ENCODE measurements at places on chromosomes 16 and 17. TPM values are rescaled to one million over a fixed set of nuclear protein-coding genes. Genes with fewer than 3 reads are reported as not detected.

Gene TEX14
- 0.30 TPM for total RNA-seq

Gene ASIC2
- total RNA-seq, result 26.8 TPM

Gene CCDC78
- total RNA-seq, result 0.59 TPM

Gene ENPP7
- not detected for total RNA-seq

Gene OMG
- total RNA-seq, result 29.9 TPM

Gene PSMB3
- 241 TPM for total RNA-seq

Gene ASB16
- 0.11 TPM for total RNA-seq

Gene SPAG5
- total RNA-seq, result 24.8 TPM

Gene HEATR9
- not detected for total RNA-seq

GRCh38 chr17:57540596-57540995 is 204.5 kb downstream of the CCDC182 start:
- DNase-seq, result no peak
- peaks cover 66% of the 10 kb centered on the region for H3K4me1 ChIP-seq
- H3K27me3 ChIP-seq, result no peaks in the 10 kb centered on the region
- H3K36me3 ChIP-seq, result no peaks in the 10 kb centered on the region
- H3K4me3 ChIP-seq, result no peak overlapping the region
- peak overlapping the region; percentile 18 for H3K27ac ChIP-seq

- DNase-seq, result no peak
- H3K4me3 ChIP-seq, result no peak overlapping the region
- H3K27me3 ChIP-seq, result no peaks in the 10 kb centered on the region
- H3K27ac ChIP-seq, result peak overlapping the region; percentile 19
- no peaks in the 10 kb centered on the region for H3K36me3 ChIP-seq
Measured at GRCh38 chr16:53518550-53519416, 15.8 kb upstream of the AKTIP start.

GRCh38 chr17:2452216-2452750 is 51.4 kb upstream of the MNT start:
- H3K27me3 ChIP-seq, result no peaks in the 10 kb centered on the region
- no peaks in the 10 kb centered on the region for H3K4me1 ChIP-seq
- DNase-seq, result no peak
- H3K4me3 ChIP-seq, result no peak overlapping the region

- peak; percentile 7 for DNase-seq
- H3K27ac ChIP-seq, result no peak overlapping the region
- H3K36me3 ChIP-seq, result no peaks in the 10 kb centered on the region
- H3K4me1 ChIP-seq, result no peaks in the 10 kb centered on the region
- H3K27me3 ChIP-seq, result no peaks in the 10 kb centered on the region
Measured at GRCh38 chr16:56716761-56717160, 13.2 kb upstream of the NUP93 start.

DNA sequence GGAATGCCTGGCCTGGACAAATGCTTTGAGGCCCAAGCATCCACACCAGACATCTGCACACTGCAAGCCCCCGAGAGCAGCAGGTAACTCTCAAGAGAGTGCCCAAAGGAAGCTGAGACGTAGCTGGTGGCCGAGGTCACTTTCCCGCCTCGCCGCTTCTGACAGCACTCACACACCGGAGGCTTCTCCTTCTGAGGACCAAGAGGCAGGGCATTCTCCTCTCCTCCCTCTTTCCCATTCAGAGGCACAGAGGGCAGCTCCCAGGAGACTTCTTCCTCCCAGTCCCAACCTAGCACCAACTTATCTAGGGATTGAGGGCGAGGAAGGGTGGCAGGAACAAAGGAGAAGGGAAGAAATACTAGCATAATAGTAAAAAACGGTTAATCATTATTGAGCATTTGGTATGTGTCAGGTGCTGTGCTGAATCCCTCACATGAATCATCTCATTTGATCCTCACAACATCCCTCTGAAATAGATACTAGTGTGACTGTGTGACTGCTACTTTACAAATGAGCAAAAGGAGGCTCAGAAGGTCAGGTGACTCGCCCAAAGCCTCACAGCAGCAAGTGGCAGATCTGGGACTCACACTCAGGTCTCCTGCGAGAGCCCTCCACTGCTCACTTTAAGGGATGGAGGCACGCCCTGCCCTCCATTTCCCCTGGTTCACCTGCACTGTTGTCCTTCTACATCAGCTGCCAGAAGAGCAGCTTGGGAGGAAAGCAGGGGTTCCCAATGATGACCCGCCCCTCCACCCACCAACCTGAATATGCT is 41.8 kb downstream of the MYO18A start:
- peaks cover 8% of the 10 kb centered on the region for H3K36me3 ChIP-seq
- H3K27ac ChIP-seq, result no peak overlapping the region
- no peak for DNase-seq
- H3K27me3 ChIP-seq, result no peaks in the 10 kb centered on the region
- H3K4me3 ChIP-seq, result no peak overlapping the region

DNA sequence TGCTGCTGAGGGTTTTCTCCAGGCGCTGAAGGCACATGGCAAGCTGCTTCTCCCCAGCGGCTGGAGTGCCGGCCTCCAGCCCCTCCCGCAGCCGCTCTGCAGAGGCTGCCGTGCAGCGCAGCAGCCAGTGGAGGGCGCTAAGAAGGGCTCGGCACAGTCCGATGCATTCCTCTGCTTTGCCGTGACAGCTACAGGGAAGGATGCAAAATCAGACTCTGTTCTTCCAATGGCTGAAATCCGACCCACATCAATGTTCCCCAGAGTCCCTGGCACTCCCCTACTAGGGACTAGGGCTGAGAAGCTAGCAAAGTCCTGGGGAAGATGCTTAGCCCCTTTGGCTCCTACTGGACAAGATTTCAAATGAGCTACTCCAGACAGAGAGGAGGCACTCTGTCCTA is 19.0 kb downstream of the MED24 start:
- peaks cover 12% of the 10 kb centered on the region for H3K4me1 ChIP-seq
- no peak overlapping the region for H3K27ac ChIP-seq
- no peak overlapping the region for H3K4me3 ChIP-seq
- DNase-seq, result no peak
- peaks cover 66% of the 10 kb centered on the region for H3K36me3 ChIP-seq
- no peaks in the 10 kb centered on the region for H3K27me3 ChIP-seq

DNA sequence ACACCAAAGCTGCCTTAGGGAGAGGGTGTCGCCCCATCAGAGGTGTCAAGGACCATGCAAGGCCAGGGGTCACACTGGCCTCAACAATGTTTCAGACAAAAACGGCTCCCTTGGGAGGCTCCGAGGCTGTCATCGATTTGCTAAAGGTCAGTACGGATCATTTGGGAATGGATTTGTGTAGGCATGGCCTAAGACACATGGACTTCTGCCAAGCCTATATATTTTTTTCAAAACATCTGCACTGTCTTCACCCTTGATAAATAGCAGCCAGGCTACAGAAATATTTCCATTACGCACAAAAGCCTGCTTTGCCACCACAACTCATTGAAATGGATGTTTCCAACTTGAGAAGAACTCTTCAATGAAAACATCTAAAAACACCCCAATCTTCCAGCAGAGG is 10.3 kb downstream of the CUEDC1 start:
- peaks cover 49% of the 10 kb centered on the region for H3K4me1 ChIP-seq
- no peak for DNase-seq
- no peaks in the 10 kb centered on the region for H3K27me3 ChIP-seq
- H3K27ac ChIP-seq, result peak overlapping the region; percentile 13
- no peak overlapping the region for H3K4me3 ChIP-seq

DNA sequence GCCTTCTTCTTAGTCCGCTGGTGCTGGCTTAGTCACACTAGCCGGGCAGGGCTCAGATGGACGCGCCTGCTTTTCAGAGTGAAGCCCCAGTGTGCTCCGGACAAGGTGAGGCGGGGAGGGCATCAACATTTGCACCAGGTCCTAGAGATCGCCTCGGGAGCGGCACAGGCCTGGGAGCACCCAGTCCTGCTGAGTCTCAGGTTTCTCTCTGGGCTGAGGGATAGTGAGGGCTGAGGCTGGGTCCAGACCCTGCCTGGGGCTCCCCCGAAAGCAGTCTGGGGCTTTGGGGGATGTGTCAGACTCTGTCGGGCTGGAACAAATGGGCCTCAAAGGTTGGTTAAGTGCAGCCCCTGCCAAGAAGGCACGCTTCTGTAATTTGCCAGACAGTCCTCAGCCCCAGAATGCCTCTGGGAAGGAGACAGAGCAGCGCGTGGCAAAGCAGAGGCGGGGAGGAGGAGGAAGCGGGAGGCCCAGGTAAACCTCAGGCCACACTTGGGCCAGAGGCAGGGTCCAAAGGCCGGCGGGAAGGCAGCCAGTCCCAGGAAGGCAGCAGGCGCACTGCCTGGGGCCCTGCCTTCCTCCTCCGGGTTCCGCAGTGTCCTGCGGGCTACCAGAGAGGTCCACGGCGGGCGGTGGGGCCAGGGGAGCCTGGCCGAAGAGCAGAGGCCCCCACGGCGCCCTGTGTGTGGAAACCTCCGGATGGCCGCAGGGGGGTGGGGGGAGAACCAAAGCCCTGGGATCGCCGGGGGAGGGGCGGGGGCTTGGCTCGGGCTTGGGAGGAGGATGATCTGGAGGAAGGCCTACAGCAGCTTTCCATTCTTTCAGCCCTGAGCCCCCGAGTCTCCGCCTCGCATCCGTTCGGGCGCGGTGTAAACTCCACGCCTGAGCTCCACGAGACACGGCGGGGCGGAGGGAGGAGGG is 39.5 kb upstream of the ATP2A3 start:
- H3K4me3 ChIP-seq, result no peak overlapping the region
- peaks cover 49% of the 10 kb centered on the region for H3K36me3 ChIP-seq
- H3K27ac ChIP-seq, result no peak overlapping the region
- no peaks in the 10 kb centered on the region for H3K27me3 ChIP-seq
- peaks cover 19% of the 10 kb centered on the region for H3K4me1 ChIP-seq

DNA sequence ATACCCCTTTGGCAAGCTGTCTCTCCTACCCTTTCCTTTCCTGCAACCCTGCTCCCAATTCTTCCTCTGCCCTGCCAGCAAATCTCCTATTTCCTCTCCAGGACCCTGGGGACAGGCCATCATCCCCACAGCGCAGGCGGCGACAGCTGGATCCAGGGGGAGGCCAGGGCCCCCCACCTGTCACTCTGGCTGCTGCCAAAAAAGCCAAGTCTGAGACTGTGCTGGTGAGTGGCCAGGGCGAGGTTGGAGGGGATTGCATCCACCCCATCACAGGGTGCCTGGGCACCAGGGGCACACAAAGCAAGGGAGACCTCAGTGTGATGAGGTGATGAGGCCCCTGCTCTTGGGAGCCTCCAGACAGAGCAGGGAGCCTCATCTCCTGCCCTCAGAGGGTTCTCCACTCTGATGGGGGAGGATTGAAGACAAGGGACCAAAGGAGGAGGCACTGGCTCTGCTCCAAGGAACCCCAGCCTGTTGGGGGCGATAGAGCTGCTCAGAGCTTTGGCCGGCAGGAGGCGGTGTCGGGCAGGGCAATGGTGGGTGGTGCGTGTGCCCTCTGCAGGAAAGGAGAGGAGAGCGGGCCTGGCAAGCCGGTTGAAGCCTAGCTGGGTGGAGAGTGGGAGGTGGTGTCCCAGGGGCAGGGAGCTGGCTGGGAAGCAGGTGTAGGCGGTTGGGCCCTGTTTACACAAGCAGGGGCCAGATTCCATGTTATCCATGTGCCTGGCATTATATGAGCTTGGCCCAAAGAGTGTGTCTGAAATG is 15.6 kb upstream of the PDK2 start:
- no peak for DNase-seq
- peaks cover 9% of the 10 kb centered on the region for H3K4me1 ChIP-seq
- no peak overlapping the region for H3K4me3 ChIP-seq
- peaks cover 6% of the 10 kb centered on the region for H3K27me3 ChIP-seq
- H3K36me3 ChIP-seq, result peaks cover 58% of the 10 kb centered on the region

DNA sequence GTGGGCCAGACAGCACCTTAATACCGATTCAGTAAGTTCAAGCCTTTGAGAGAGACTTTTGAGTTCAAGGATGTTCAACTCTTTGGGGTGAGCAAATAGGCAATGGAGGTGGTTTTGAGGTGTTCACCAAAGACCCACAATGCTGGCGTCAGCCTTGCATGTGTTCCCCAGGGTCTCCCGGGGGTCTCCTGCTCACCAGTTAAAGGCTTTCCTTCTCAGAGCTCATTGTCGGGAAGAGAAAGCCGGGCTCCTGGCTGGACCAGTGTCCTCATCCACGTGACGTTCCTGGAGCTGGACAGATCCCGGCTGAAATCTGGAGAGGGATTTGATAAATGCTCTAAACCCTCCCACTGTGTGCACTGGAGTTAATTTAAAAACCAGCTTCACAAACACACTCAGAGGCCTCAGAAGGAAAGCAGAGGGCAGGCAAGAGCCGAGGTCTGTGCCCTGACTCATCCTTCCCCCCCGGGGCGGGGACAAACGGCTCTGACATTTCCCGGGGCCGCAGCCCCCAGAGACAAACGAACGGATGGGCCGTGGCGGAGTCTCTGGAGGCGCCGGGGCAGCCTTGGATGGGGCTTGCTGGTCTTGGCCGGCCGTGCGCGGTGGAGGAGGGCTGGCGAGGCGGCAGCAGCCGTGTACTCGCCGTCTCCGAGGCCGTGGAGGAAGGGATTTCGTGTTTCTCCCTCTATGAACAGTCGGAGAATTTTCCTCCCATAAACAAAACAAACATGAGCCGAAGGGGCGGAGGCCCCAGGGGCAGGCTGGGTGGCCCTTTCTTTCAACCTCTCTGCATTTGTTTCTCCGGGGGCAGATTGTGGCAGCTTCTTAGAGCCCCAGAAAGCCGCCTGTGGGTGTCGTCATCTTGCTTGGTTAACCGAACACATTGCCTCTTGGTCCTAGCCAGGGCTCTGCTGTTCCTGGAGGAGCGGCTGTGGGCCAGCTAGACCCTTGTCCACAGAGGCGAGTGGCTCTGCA is 94.2 kb downstream of the NTN1 start:
- no peaks in the 10 kb centered on the region for H3K27me3 ChIP-seq
- H3K27ac ChIP-seq, result peak overlapping the region; percentile 79
- no peaks in the 10 kb centered on the region for H3K36me3 ChIP-seq
- peaks cover 27% of the 10 kb centered on the region for H3K4me1 ChIP-seq
- H3K4me3 ChIP-seq, result peak overlapping the region; percentile 24

- no peak for DNase-seq
- peak overlapping the region; percentile 53 for H3K27ac ChIP-seq
- peaks cover 71% of the 10 kb centered on the region for H3K4me1 ChIP-seq
- no peaks in the 10 kb centered on the region for H3K27me3 ChIP-seq
- H3K36me3 ChIP-seq, result peaks cover 4% of the 10 kb centered on the region
Measured at GRCh38 chr17:57939797-57940196, 15.4 kb downstream of the CUEDC1 start.

GRCh38 chr17:46013502-46014165 is 14.6 kb downstream of the STH start:
- DNase-seq, result no peak
- H3K4me1 ChIP-seq, result peaks cover 19% of the 10 kb centered on the region
- peaks cover 45% of the 10 kb centered on the region for H3K36me3 ChIP-seq
- H3K4me3 ChIP-seq, result no peak overlapping the region

GRCh38 chr16:30956601-30957455 is 726 bp upstream of the SETD1A start:
- peak overlapping the region; percentile 96 for H3K4me3 ChIP-seq
- DNase-seq, result no peak
- no peaks in the 10 kb centered on the region for H3K27me3 ChIP-seq
- H3K4me1 ChIP-seq, result peaks cover 27% of the 10 kb centered on the region
- H3K36me3 ChIP-seq, result peaks cover 37% of the 10 kb centered on the region
- H3K27ac ChIP-seq, result peak overlapping the region; percentile 99

GRCh38 chr17:39100530-39100929 is 50.9 kb downstream of the PLXDC1 start:
- H3K4me1 ChIP-seq, result peaks cover 19% of the 10 kb centered on the region
- H3K27me3 ChIP-seq, result no peaks in the 10 kb centered on the region
- H3K36me3 ChIP-seq, result no peaks in the 10 kb centered on the region
- no peak overlapping the region for H3K4me3 ChIP-seq

GRCh38 chr17:40190197-40191021 is 13.1 kb downstream of the RAPGEFL1 start:
- DNase-seq, result no peak
- H3K4me3 ChIP-seq, result no peak overlapping the region

Data from spinal cord (tissue), 10 donors.